Central memory CD4-positive, alpha-beta T cell (primary cell): ENCODE measurements at places on chromosomes 7 and 10.

DNA sequence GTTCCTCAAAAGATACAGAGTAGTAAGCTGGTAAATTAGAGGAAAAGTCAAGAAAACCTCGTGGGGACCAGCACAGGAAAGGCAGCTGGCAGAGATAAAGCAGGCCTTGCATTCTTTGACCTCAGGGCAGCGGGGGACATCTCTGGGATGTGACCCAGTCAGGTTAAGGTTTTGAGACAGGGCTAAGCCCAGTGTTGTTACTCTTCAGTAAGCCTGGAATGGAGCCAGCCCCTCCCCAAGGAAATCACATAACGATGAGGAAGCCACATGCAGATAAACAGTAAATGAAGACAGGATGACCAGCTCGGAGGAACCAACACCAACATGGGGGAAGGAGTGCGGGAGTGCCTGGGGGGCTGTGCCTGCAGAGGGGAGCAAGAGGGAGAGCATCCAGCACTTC lies 99.6 kb downstream of the JAZF1 start:
- DNase-seq = no peak

DNA sequence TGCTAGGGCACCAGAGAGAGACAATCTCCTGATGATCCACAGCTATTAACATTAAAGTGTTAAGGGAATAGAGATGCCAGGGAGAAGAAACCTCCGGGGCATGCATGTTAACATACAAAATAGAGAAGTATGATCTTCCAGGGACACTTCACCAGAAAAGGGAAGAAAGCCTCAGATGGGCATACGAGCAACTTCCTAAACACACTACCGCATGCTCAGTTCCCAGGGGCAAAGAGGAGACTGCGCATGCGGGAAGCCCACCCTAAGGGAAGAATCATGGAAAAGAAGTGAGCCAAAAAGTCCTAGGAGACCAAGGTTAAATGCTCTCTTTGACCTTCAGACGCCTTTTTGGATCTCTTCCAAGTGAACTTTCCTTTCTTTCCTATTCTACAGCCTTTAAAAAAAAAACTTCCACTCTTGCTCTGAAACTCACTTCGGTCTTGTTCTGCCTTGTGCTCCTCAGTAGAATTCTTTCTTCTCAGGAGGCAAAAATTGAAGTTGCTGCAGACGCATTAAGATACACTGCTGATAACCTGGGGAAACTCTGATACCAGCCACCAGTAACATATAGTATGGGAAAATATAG lies 1211.3 kb downstream of the REEP3 start:
- no peak for DNase-seq

DNA sequence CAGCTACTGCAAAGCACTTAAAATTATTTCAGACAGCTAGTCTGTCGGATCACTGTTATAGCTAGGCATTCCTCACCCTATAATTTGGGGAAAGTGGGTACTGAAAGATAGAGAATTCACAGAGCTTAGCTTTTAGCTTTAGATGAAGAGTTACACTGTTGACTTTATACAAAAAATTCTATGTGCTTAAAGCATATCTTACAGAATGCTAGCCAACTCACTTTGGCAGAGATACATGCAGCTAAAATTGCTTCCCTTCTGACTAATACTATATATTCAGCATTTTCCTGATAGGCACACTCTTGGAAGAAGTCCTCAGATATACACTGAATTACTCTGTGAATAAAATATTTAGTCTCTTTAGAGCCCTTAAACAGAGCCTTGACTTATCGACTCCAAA lies 353.5 kb upstream of the STEAP1 start:
- DNase-seq = no peak

DNA sequence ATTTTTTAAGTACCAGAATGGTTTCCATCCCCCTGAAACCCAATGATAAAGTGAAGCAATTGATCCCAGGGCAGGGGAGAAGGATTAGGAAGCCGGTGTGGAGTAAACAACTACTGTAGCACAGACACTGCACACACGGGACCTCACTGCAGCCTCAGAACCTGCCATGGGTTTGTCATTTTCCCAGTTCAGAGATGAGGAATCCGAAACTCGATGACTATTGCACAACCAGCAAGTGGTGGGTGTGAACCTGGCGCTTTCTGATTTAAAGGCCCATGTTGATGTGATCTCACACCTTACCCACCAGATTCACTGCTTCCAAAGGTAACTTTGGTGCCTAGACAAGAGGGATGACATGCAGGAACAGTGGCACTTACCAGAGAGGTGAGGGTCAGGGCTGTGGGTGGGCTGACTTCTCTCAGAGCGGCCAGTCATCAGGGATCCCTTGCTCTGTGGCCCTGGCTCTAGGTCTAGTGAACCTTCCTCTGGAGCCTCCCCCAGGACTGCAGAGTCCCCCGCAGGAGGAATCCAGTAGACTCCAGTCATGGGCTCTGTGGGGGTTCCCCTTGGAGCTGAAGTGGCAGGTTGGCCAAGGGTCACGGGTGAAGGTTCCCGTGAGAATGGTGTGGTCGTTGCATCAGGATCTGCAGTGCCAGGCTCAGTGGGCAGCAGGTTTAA lies 62.8 kb downstream of the PKD1L1 start:
- DNase-seq = no peak

GRCh38 chr10:97964748-97965147 lies 65.7 kb downstream of the CRTAC1 start:
- no peak for DNase-seq

DNA sequence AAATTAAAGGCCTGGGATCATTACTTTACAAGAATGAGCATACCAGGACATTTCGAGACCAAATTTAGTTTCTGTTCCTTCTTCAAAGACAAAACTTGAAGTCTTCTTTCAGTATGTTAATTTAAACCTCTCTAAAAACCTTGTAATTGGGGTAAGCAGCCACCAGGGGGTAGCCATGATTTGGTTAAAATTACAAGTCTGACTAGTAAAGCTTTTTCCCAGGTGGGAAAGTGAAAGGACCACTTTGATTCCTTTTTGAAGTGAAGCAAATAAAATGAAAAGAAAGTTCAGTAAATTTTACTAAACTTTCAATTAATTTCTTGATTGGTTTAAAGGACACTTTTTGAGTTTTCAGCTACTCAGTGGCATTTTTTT lies 294.3 kb downstream of the BBS9 start:
- DNase-seq = no peak

DNA sequence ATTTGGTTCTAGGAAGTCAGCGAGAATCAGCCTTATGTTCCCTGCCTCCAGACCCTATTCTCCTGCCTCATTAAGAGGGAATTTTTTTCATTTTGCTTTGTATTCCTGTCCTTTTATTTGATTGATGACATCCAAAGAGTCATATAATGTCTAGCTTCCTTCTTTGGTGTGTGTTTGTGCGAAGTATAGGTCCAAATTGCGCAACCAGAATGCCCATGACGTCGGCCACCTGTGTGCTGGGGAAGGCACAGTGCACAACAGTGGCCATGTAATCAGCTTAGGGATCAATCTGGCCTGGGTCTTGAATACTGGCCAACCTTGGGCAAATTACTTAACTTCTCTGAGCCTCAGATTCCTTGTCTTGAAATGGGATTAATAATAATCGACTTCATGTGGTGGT lies 206.2 kb downstream of the VTI1A start:
- DNase-seq = no peak

DNA sequence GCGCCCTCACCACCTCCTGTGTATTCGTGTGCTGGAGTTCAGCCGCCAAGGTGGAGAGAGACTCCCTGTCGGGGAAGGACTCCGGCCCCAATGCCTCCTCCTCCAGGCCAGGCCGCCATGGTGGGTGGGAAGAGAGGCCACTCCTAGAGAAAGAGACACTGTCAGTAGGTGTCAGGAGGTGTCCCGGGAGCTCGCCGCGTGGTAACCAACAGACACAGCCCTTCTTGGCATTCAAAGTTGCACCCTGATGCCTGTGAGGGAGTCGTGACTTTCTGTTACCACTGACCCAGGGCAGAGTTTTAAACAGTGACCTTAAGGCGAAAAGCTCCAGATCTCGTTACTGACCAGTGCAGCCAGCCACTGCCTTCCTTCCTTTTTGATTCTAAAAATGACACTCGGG lies 155.2 kb downstream of the CUX1 start:
- no peak for DNase-seq

GRCh38 chr10:129398711-129399141 lies 68.3 kb upstream of the MGMT start:
- no peak for DNase-seq

GRCh38 chr10:104318326-104318725 lies 19.9 kb downstream of the ITPRIP start:
- no peak for DNase-seq

DNA sequence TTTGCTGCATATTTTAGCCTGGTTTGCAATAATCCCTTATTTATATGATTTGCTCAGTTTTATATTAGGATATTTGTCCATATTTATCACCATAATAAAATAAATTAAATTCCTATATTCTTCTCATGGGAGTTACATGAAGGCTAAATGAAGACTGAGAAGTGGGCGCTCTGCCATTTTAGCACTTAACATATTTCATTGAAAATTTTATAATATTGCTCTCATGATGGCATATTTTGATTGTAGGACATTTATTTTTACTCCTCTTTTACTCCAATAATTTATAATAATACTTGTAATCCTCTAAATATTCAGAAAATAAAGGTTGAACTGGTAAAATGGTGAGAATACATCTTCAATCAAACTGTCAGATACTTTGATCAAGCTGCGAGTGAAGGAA lies 99.8 kb upstream of the SEMA3A start:
- no peak for DNase-seq

GRCh38 chr10:133439517-133440461 lies 14.0 kb upstream of the SCART1 start:
- DNase-seq = no peak

DNA sequence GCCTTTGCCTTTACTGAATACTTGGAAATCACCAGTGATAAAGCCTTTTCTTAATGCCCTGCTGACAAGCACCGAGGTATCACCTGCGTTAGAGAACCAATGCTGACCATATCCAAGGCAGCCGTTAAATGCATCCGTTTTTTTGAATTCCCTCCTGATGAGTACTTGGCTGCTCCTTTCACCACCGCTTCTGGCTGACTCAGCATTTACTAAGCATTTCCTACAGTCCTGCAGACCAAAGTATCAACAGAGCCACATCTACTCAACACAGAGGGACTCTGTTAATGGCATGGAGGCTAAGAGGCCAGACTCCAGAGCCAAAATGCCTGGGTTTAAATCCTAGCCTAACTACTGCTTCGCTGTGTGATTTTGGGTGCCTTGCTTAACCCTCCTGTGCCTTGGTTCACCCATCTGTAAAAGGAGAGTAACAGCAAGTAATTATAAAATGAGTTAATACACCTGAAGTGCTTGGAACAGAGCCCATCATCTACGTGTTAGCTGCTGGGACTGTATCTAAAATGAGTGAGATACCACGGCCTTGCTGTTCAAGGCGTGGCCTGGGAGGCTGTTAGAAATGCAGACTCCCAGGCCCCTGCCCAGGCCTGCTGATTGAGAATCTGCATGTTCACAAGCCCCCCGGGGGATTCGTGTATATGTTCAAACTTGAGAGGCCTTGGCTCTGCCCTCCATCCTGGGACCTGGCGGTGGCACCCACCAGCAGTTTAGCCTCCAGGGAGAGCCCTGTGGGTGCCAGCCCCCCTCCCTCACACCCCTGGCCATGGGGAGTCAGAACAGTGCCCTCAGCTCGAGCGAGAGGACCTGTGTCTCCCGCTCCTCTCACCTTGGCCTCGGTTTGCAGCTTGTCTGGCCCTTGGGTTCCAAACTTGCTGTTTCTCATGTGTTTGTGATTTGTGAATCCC lies 30.8 kb upstream of the EFCAB10 start:
- DNase-seq = no peak

DNA sequence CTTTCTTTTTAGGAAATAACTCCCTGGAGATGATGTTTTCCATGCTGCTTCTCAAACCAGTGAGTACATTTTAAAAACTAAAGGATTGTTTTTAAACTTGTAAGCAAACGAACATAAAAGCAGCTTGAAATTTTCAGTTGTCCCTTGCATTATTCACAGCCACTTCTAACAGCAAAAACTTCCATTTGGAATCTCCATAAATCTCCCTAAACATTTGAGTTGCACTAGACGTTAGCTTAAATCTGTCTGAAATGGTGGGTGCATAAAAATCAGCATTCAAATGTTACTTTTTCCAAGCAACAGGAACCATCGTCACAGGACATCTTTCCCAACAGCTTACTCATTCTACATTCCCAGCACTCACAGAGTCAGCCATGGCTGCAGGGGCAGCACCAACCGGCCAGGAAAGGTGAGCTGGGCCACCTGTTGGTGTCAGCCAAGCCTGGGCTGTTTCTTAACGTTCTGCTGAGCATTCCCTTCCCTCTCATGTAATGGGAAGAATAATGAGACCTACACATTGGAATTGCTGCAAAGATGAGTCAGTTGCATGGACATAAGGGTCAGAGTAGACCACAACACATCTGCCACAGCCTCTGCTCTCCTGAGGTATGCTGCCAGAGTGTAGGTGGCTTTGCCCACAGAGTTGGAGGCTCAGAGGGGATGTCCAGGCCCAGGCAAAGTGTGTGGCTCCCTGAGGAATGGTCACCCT lies 163.2 kb downstream of the TNS3 start:
- no peak for DNase-seq

GRCh38 chr10:100723180-100723579 lies 22.2 kb upstream of the PAX2 start:
- DNase-seq = no peak

DNA sequence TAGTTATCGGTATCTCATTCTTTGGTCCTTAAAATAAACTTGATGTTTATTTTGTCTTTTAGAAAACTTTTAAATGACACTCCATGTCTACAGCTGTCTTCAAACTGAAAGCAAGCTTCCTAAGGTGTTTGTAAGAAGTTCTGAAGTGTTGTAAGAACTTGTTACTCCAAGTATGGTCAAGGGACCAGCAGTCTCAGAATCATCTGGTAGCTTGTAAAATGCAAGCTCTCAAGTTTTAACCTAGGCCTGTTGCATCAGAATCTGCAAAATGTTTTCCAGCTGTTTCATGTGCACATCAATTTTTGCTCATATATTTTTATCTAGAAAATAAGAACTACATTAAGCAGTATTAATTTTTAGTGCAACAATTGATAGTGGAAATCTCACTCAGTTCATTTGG lies 104.1 kb downstream of the THSD7A start:
- DNase-seq = no peak

- peak; percentile 73 for DNase-seq
Measured at GRCh38 chr10:22321156-22321923, 441 bp downstream of the BMI1 start.

DNA sequence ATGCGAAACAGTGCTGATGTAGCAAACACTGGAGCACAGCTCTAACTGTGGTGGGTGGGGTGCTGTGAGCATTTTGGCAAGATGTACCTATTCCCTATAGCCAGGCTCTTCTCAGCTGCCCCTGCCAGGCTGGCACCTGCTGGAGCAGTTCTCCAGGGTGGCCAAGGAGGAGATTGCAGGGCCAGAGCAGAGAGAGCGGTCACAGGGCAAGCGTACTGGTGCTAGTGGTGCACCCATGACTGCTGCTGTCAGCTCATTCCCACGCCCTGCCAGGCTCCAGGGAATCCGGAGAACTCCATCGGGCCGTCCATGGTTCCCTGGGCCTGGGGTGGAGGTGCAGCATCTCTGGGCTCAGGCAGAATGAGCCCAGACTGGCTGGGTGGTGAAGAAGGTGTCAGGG lies 2.1 kb downstream of the COL13A1 start:
- no peak for DNase-seq

GRCh38 chr7:44273681-44274622 lies 51.4 kb downstream of the CAMK2B start:
- DNase-seq = no peak
